ENCODE measurements at places on chromosomes 13 and 19.

DNA sequence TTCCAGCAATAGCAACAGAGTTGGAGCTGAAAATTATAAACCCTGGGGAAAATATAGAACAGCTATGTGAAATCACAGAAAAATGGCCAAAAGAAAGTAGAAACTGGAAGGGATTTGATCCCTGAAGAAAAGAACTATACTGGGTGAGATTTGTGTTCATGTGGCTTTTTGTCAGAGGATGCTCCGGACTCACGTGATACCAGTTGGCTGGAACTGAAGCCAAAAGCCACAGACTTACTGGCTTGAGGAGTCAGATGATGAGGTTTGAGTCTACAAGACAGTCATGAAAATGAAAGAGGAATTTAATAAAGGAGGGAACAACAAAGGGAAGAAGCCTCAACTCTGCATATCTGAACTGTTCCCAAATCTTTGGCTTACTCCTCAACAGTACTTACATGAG lies 427.1 kb downstream of the GPC5 start:
- no peak for DNase-seq

DNA sequence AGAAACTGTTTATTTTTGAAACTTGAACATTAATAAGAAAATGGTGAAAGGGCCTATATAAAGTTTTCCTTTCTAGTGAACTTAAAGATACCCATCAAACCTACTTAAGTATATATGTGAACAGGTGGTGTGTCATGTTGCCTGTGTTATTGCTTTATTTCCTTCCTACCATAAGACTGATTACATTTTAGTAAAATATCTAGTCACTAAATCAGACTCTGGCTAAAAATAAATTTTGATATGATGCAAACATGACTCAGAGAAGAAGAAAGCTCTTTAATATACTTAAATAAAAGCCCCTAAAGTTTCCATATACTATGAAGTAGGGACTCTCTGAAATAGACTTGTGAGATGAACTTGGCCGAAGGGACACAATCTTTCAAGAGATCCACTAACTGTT lies 35.1 kb upstream of the FBXL3 start:
- DNase-seq, result no peak

DNA sequence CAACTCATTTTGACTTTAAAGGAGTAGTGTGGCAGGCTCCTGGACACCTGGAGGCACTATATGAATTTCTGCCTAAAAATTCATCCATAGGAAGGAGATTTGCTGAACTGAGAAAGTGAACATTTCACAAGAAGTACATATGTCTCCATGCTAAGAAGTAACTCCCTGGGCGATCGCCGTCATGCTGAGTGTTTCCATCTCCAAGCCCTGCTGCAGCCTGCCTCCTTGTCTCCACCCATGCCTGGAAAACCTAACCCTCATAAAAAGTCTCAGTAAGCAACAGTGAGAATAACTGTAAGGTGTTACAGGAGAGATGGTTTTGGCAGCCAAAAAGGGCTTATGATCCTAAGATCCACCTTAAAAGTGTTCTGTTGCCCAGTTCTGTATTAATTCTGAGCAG lies 251.3 kb downstream of the SHISA2 start:
- DNase-seq, result no peak

DNA sequence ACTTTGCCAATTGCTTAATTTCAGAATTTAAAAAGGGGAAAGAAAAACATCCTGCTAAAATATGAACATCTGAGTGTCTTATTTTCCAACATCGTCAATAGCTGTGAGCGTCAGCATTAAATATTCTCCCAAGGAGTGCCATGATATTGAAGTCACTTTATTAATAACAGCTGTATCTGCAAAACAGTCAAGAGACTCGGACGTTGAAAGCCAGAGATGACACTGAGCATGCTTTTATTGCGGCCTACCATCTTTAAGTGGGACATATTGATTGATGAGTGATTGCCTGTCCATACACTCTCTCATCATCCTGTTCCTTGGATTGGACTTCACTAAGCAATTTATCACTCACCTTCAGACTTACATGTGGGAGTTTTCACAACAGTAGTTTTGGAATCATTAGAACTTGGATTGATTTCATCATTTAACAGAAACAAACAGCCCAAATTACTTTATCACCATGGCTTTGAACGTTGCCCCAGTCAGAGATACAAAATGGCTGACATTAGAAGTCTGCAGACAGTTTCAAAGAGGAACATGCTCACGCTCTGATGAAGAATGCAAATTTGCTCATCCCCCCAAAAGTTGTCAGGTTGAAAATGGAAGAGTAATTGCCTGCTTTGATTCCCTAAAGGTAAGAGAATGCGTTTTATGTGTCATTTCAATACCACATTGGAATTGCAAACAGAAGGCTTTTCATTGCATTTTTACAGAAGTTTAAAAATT lies 53.8 kb downstream of the MBNL2 start:
- no peak for DNase-seq

DNA sequence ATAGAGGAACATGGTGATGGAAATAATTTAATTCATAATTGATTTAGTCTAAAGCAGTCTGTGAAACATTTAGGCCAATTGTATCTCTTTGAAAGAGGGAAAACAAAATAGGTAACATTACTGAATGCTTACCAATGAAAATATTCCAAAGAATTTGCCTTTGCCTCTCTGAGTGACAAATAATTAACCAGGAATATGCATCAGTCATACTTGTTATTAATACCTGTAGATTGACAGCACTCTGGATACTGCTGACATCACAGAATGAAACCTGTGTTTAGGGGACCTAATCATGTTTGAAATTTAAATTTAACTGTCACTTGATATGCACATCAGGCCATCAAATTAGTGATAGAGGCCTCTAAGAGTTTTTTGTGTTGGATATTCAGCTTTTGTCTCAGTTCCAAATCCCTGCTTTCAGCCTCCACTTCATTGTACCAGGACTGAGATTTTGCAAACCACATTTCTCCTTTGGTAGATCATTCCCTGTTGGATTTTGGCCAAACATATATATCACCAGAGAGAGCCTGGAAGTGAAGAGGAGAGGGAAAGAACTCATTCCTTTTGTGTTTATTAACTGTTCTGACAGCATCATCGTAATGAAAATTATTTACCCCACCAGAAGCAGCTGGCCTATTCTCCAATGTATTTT lies 64.8 kb upstream of the KLHL1 start:
- DNase-seq, result no peak

- no peak for DNase-seq
Measured at GRCh38 chr19:32809754-32810153, 59.8 kb downstream of the SLC7A9 start.

- DNase-seq, result no peak
Measured at GRCh38 chr13:99218545-99218944, 17.9 kb downstream of the UBAC2 start.

GRCh38 chr19:38742906-38743305 lies 1.4 kb downstream of the CAPN12 start:
- DNase-seq, result no peak

DNA sequence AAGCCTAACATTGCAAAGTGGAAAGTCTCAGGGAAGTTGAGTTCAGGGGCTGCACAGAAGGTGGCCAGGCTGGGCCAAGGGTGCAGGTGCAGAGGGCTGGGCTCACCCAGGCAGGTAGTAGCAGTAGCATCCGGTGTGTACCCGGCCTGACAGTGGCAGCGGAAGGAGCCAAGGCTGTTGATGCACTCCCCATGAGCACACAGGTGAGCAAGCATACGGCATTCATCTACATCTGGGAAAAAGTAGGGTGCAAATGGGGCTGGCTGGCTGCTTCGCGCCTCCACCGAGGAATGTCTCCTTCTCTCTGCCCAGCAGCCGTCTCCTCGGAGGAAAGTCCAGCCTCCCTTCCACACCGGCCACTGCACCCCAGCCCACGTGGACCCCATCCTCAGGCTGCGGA lies 30.6 kb downstream of the CCL25 start:
- no peak for DNase-seq

DNA sequence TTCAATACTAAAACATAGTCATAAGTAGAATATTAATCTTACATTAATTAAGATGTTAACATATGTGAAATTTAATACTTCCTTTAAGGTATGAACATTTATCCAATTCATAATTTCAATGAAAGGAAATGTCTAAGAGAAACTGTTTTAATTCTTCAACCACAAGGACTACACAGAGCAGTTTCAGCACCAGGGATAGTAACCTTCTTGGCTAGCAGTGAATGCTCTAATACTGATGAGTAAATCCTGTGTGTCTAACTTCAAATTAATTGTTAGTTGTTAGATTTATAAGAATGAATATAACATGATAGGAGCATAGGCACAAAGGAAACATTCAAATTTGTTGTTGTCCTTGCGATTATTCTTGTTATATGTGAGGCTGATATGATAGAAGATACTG lies 15.6 kb upstream of the NBEA start:
- DNase-seq, result no peak

- no peak for DNase-seq
Measured at GRCh38 chr13:87671031-87671752, at the start of gene SLITRK5. Gene SLITRK5, plus strand, starts transcription at chr13:87671371. Its CDS starts 4,018 bp downstream, at chr13:87675389.

DNA sequence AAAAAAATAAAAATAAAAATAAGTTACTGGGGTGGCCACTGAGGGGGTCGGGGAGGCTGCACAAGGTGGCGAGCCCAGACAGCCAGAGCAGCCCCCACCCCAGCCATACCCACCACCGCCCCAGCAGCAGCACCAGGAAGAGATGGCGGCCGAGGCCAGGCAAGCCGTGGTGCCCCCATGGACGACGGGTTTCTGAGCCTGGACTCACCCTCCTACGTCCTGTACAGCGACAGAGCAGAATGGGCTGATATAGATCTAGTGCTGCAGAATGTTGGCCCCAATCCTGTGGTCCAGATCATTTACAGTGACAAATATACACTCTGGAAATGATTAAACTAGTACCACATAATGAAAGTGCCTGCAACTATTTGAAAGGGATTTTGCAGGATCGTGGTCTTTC lies 71.6 kb upstream of the ZDHHC20 start:
- DNase-seq, result no peak

- no peak for DNase-seq
Measured at GRCh38 chr13:94713561-94714182, 1.3 kb upstream of the SOX21 start.

DNA sequence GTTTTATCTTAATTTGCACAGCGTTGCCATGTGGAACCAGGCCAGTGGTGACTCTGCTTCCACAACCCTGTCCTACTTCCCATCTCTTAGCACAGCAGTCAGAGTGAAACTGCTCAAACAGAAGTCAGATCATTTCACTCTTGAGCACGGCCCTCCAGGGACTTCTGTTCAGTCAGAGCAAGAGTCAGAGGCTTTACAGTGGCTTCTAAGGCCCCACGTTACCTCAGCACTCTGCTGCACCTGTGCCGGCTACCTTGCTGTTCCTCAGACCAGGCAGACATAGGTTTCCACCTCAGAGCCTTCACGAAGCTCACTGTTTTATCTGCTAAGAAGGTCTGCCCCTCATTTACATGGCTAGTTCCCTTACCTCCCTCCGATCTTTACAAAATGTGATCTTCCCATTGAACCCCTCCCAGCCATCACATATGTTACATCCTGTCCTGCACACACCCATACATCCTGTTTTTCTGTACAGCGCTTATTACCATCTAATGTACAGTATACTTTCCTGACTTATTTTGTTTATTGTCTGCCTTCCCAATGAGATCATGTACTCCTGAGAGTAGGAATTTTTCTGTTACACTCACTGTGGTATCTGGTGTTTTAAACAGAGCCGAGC lies 41.6 kb downstream of the TM9SF2 start:
- no peak for DNase-seq

- DNase-seq, result no peak
Measured at GRCh38 chr13:98399756-98400155, 177.2 kb downstream of the STK24 start.

Data from NT2/D1 (cell line).